Stimulated activated CD4-positive, alpha-beta T cell treated with anti-CD3 and anti-CD28 coated beads, Interleukin-4, amount 100 ng/mL, for 4 hours (primary cell): ENCODE measurements at places on chromosomes 5 and 9.

DNA sequence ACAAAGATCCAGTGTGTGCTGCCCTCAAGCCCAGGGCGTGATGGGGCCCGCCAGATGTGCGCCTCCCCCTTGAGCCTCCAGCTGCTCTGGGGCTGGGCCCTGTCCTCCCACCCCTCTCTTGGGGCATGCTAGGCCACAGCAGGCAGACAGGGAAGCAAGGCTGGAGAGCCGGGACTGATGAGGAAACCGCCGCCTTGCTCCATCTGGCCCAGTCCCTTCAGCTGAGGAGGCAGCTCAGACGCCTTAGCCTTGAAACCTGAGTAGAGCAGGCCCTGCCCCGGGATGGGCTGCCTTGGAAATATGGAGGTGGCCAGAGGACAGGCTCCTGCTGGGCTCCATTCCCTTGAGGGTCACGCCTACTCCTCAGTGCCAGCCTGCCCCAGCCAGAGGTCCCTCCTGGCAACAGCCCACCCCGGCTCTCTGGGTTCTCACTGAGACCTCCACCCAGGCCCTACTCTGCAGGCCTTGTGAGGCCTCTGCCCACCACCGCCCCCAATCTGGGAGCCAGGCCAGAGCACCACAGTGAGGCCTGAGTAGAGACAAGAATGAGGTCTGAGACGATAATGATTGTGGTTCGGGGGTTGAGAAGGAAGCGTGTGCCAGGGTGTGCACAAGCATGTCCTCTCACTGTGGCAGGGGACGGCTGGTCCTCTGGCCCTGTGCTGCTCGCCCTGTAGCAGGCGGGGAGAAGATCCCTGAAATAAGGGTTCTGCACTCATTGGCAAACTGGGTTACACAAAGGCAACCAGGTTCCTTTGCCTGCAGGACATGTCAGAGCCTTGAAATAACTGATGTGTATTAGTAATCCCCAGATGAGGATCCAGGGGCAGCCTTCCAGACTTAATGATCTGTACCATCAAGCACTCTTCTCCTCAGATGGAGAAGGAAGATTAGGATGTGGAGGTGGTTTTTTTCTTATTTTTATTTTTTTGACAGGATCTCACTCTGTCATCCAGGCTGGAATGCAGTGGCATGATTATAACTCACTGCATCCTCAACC is 30.9 kb downstream of the CXXC5 start:
- no peak for DNase-seq

GRCh38 chr9:95171596-95171995 is 145.9 kb downstream of the FANCC start:
- DNase-seq = no peak

- DNase-seq = no peak
Observed at GRCh38 chr9:132214027-132214622, 52.3 kb downstream of the NTNG2 start.

DNA sequence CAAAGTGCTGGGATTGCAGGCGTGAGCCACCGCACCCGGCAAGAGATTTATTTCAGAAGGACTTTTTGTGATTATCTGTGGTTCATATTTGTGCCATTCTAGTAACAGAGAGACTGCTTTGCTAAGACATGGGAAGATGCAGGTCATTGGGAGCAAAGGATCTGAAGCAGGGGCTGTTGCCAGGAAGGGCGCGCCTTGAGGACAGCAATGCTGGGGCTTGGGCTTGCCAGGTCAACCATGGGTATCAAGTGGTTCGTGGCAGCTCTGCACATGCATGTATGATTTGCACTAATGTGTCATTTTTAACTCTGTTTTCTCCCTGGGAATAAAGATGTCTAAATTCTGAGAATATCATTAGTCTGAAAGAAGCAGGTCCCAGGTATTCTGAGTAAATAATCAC is 17.0 kb downstream of the ADAMTS2 start:
- no peak for DNase-seq

GRCh38 chr5:150138551-150139265 is 16.9 kb downstream of the PDGFRB start:
- DNase-seq = no peak

DNA sequence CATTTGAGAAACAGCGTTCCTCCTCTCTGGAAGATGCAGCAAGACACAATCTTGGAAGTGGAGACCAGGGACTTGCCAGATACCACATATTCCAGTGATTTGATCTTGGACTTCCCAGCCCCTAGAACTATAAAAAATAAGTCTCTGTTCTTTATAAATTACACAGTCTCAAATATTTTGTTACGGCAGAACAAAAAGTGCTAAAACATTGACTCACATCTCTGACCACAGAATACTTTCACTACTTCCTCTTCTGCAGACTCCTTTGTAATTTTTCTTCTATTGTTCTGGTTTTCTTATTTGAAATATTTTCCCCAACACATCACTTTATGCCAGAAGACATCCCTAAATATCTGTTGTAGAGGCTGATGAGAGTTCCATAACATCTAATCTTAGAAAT is 706.1 kb upstream of the CDH18 start:
- DNase-seq = no peak

GRCh38 chr9:116156621-116157314 is 3.2 kb downstream of the PAPPA start:
- no peak for DNase-seq

DNA sequence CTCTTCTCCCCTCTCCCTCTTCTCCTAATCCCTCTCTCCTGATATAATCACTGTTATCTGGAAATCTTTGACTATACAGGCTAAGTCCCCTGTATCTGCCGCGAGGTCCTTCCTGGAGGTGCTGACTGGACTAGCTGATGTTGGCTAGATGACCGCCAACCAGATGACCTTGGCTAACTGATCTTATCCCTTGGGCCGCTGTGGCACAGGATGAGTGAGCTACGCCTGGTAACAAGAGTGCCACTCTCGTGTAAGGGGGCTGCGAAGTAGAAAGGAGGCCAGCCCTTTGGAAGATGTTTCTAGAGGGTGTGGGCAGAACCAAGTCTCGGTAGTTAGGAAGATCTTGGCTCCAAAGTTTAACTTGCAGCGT is 345 bp upstream of the PRRC1 start:
- DNase-seq = no peak

DNA sequence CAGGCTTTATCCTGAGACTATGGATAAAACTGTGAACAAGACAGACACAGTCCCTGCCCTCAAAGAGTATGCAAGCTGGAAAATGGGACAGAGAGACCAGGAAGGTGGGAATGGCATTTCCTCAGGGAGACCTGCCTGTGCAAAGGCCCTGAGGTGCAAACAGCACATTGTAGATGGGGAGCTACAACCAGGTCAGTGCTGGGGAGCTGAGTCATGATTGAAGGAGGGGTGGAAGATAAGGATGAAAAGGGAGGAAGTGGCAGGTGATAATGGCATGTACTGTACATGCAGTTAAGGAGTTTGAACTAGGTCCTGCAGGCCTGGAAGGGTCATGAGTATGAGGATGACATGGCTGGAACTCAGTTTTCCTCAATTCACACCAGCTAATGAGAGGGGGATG is 75.5 kb upstream of the BOD1 start:
- DNase-seq = no peak

- no peak for DNase-seq
Observed at GRCh38 chr9:115969096-115969495, 184.5 kb upstream of the PAPPA start.

GRCh38 chr5:147156012-147156411 is 78.8 kb upstream of the STK32A start:
- no peak for DNase-seq

GRCh38 chr5:2036885-2037284 is 154.2 kb upstream of the IRX4 start:
- no peak for DNase-seq
